Occipital lobe (tissue), 3 donors: ENCODE measurements at places on chromosomes 12 and 14. TPM values are rescaled to one million over a fixed set of nuclear protein-coding genes. Genes with fewer than 3 reads are reported as not detected.

- DNase-seq: no peak
Measured at GRCh38 chr14:102776761-102777710, at the start of gene TRAF3. TRAF3 (plus strand) TSS chr14:102777449; CDS start chr14:102870202, 92,753 bp downstream.

SDSL gene
- total RNA-seq: 1.6 TPM

GUCY2C gene
- under 0.01 TPM for total RNA-seq

GRCh38 chr14:68979021-68979721 lies at the start of gene ACTN1:
ACTN1 (minus strand) TSS chr14:68979302; CDS start chr14:68979056, 246 bp downstream.
- DNase-seq: peak; percentile 88

- DNase-seq: no peak
Measured at GRCh38 chr14:21103411-21103709, 2.5 kb downstream of the TMEM253 start.

DNA sequence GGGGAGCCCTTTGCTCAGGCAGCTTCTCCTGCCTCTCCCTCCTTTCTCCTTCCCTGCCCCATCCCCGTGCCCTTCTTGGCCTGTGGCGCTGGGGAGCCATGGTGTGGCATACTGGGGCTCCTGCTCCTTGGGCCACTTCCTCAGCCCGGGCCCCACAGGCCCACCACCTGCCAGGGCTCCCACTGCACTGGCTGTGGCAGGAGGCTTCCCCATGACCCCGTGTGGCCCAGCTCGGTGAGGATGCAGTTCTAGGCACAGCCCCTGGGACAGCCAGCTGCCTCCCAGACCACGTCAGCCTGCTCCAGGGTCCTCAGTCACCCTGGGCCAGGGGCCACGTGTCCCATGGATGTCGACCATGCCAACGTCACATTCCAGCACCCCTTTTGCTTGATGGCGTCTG lies 13.0 kb upstream of the AMN start:
- DNase-seq: no peak

GPR162 gene
- 61.3 TPM for total RNA-seq

KLRK1 gene
- not detected for total RNA-seq

DNA sequence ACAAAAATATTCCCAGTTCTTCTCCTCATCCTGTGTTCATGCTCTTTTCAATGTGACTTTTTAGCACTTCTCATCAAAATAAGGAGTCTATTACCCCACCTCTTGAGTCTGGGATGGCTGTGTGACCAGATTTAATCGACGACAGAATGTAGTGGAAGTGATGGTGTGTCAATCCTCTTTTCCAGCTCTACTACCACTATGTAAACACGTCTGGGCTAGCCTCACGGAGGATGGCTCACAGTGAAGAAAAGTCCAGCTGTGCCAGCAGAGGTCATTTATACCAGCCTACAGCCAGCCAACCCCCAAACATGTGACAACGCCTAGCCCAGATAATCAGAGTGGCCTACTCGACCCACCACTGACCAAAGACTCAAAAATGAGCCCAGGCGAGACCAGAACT lies 37.3 kb upstream of the FGF6 start:
- DNase-seq: no peak

DNA sequence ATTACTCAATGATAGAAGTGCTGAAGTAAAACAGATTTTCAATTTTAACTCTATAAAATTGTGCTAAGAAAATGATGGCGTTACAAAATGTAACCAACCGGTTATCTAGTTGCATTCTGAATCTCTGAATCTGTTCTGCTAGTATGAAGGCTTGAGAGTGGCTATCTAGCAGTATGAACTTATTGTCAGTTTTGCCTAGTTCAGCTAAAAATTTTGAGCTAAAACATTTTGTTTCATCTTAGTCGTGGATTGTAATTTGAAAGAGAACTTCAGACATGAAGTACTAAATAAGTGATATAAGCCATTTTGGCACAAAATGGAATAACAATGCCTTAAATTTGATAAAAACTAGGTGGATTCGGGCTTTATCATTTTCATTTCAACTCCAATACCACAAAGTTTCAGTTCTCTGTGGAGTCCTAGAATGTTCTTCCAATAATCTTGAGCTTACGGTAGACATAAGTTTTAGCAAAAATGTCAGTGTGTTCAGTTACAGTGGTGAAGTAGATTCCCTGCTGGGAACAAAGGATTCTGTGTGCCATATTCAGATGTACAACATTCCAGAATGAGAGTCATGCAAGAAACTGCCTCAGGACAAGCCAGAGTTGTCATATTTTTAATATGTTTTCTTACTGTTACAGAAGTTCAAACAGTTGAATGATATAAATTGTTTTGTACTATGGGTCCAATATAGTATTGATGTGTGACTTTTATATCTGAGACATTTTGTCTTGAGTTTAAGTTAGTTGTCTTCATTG lies 28.1 kb downstream of the ATP6V1D start:
- no peak for DNase-seq

GRCh38 chr12:113537751-113538087 lies 66.0 kb upstream of the LHX5 start:
- DNase-seq: no peak

- no peak for DNase-seq
Measured at GRCh38 chr14:73751157-73751691, 37.0 kb upstream of the PNMA1 start.

PRH2 gene
- 0.62 TPM for total RNA-seq

DNA sequence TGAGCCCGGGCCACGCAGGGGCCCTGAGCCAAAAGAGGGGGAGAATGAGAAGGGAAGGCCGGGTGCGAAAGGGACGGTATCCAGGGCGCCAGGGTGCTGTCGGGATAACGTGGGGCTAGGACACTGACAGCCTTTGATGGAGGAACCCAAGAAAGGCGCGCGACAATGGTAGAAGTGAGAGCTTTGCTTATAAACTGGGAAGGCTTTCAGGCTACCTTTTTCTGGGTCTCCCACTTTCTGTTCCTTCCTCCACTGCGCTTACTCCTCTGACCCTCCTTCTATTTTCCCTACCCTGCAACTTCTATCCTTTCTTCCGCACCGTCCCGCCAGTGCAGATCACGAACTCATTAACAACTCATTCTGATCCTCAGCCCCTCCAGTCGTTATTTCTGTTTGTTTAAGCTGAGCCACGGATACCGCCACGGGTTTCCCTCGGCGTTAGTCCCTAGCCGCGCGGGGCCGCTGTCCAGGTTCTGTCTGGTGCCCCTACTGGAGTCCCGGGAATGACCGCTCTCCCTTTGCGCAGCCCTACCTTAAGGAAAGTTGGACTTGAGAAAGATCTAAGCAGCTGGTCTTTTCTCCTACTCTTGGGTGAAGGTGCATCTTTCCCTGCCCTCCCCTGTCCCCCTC lies 3.0 kb downstream of the SSTR1 start:
- DNase-seq: no peak

- DNase-seq: no peak
Measured at GRCh38 chr12:22121224-22121623, 75.2 kb downstream of the CMAS start.

DNA sequence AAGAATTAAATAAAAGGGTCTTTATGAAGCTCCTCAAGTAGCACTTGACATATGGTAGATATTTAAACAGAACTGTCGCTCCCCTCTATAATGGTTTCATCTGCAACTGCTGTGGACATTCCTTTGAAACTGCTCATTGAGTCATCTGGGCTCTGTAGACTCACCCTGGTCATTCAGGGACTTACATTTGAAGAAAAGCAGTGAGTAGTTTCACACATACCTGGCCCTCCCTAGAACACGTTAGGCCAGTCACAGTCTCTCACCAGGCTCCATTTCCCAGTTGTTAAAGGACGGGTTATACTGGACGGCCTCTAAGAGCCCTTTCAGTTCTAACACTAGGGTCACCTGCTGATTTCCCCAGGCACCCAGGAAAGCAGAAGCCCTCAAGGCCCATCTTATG lies 217.0 kb downstream of the BCL11B start:
- DNase-seq: no peak

SSPN gene
- total RNA-seq: 3.7 TPM

C14orf180 gene
- total RNA-seq: not detected

- no peak for DNase-seq
Measured at GRCh38 chr12:100158535-100158934, 15.9 kb upstream of the BLTP3B start.

ARMH4 gene
- 99.4 TPM for total RNA-seq

GRCh38 chr14:35412272-35413056 lies 7.9 kb upstream of the NFKBIA start:
- DNase-seq: no peak

ACRBP gene
- total RNA-seq: 0.62 TPM

DNA sequence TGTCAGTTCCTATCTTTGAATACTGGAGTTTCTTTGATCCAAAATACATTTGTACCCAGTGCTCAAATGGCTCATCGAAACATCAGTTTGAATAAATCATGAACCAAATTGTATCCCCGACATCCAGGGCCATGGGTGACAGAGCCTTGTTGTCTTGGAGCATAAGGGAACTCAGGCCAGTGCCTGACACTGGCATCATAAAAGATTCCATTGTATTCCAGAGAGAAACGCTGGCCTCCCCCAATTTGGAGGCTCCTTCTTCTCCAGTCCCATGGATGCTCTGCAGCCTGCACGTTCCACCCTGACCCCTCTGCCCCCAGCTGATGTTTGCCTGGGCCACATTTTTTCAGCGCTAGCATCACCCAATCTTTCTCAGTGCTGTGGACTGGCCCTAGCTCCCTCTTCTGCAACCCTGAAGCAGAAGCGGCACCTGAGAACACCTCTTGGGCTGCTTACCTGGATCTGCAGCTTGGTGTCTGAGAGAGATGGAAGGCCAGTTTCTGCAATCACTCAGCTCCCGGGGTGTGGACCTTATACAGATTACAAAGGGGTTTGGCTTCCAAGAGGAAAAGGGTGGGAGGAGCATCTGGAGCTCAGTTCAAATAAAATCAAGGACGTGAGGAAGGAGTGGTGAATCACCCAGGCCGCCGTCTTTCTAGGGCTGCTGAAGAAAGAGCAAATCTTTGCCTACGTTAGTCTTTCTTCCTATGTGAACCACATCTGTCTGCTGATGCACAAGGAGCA lies at the start of gene RNASE1:
Gene RNASE1 (minus strand): TSS at position 504 of the 744 bp plus-strand sequence. CDS start 776 bp downstream, outside the sequence.
- peak; percentile 33 for DNase-seq

- DNase-seq: peak; percentile 80
Measured at GRCh38 chr12:105740970-105741725, 397.6 kb downstream of the NUAK1 start.

OAS1 gene
- total RNA-seq: 2.5 TPM

DNA sequence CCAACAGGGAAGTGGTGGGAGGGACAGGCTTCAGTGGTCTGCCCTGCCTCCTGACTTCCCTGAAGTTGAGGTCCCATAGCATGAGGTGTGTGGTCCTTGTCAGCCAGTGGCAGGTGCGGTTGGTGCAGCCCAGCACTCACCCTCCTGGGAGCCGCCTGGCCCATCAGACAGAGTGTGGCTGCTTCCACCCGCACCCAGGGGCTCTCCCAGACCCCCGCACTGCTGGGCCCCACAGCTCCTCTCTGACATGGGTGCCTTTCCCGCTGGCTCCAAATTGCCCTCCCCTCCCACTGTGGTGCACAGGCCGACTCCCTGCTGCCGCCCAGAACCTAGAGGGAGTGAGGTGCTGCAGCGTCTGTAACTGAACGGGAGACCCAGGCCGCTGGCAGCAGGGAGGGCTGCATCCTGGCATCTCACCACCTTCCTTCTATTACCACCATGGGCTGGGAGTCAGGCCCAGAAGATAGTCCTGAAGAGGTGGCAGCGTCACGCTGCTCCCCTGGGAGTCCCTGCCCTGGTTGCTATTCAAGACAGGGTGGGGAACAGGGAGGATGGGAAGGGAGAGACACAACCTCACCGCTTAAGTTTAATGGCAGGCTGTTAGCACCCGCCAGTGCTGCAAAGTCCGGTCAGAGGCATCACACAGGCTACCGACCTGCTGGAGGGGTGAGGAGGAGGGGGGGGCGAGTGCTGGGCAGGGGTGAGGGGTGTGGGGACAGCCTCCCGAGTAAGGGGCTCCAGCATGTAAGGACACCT lies 180.6 kb upstream of the PRMT8 start:
- DNase-seq: no peak

DNA sequence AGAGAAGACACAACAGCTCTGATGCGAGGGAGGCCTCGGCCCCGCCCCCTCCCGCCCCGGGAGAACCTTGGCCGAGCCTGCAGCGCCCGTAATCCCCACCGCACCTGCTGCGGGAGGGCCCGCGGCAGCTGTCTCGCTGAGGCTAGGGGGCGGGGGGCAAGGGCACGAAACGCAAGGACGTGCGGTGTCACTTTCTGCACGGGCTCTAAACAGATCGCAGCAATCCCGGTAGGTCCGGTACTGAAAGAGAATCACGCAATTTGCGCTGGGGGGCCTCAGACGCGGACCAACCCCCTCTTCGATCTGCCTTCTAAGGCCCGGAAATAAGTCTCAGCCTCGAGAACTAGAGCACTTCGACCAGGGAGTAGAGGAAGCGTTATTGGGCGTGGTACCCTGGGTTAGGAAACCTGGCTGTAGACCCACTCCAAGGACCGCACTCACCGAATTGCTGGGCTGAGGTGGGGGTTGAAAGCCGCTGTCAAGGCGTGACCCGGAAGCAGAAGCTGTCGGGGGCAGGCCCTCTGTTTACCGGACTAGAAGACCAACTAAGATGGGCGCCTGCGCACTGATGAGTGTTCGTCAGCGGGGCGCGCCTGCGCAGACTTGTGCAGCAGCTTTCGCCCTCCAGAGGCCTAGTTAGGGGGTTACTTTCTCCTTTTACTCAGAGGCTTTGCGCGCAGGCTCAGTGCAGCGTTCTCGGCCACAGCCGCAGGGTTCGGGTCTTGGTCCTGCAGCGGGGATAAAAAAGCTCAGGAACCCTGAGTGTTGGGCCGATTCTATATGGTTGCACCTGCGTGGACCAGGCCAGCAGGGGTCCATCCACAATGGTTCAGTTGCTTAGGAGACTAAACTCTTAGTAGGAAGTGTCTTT lies at the start of gene ASB8:
Gene ASB8 (minus strand): TSS at position 498 of the 871 bp plus-strand sequence. CDS start 4,019 bp downstream, outside the sequence.
- DNase-seq: peak; percentile 94

- DNase-seq: no peak
Measured at GRCh38 chr12:52395761-52396434, 10.2 kb downstream of the KRT82 start.

OTOGL gene
- total RNA-seq: 0.62 TPM

DNA sequence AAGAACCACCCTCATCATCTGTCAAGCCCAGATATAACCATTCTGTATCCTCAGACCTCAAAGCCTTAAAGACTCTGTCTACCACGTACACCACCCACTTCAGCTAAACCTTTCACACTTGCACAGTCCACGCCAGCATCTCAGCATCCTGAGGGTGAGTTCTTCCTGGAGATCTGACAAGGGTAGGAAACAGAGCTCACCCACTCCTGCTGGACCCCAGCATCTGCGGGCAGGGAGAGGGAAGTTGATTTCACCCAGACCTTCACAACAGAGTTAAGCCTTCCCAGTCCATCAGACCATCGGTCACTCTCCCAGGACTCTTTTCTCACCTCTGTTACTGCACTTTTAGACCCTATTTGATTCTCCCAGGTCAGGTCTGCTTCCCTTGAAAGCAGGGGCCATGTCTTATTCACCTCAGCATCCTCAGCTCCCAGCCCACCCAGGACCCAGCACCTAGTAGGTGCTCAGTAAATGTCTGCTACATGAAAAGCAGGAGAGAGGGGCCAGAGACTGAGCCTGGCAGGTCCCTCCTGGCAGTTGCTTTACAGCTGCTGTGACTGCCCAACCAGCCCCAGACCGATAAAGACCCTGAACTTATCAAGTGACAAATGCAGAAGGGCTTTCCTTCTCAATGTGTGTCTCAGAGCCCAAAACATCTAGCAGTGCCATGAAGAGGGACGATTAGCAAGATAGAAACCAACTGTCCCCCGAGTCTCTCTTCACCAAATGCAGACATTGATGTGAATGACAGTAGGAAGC lies 34.1 kb downstream of the ANO2 start:
- no peak for DNase-seq

TCL1B gene
- total RNA-seq: not detected

SLC2A14 gene
- total RNA-seq: not detected

AHNAK2 gene
- total RNA-seq: 20.6 TPM

IFT43 gene
- 28.2 TPM for total RNA-seq

- no peak for DNase-seq
Measured at GRCh38 chr14:50340963-50341362, 28.8 kb downstream of the DMAC2L start.

- DNase-seq: no peak
Measured at GRCh38 chr14:23353433-23353780, 720 bp upstream of the SLC22A17 start.
